ENCODE measurements at places on chromosomes 7 and 10.
A peak's percentile ranks its signal among the peaks of the same experiment; 100 is the strongest.

GRCh38 chr7:100080907-100081534 is 502 bp downstream of the ZNF3 start:
- DNase-seq, result peak; percentile 31

GRCh38 chr7:88115258-88115796 is 104.5 kb downstream of the SRI start:
- DNase-seq, result no peak

- DNase-seq, result no peak
These were observed 188.0 kb downstream of the FRMD4A start for GRCh38 chr10:14142606-14143250.

DNA sequence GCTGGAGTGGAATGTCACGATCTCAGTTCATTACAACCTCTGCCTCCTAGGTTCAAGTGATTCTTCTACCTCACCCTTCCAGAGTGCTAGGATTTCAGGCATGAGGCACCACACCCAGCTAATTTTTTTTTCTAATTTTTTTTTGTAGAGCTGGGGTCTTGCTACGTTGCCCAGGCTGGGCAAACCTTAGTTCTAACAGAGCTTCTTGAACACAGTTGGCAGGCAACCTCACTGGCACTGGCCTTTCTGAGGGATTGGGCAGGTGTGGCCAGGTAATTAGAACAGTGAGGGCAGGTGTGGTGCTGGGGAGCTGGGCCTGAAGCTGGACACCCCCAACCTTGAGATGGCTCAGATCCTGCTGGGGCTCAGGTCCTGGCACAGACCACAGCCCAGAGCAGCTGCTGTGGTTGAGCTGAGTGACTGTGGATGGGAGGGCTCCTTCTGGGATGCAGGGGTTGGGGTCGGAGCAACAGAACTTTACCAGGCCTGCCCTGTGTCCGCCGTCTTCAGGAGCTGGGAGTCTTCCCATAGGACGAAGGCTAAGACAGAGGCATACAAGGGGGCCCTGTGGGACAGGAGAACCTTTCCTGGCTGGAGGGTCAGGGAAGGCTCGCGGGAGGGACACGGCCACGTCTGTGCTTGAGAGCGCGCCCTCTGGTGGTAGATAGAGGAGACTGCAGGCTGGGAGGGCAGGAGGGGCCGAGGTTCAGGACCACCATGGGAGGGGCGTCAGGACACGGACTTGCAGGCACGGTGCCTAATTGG is 48.2 kb downstream of the COL26A1 start:
- peak; percentile 9 for DNase-seq

GRCh38 chr10:66625709-66626590 is 299.9 kb upstream of the LRRTM3 start:
- no peak for DNase-seq

GRCh38 chr10:72253578-72253977 is 20.1 kb upstream of the DDIT4 start:
- no peak for DNase-seq

DNA sequence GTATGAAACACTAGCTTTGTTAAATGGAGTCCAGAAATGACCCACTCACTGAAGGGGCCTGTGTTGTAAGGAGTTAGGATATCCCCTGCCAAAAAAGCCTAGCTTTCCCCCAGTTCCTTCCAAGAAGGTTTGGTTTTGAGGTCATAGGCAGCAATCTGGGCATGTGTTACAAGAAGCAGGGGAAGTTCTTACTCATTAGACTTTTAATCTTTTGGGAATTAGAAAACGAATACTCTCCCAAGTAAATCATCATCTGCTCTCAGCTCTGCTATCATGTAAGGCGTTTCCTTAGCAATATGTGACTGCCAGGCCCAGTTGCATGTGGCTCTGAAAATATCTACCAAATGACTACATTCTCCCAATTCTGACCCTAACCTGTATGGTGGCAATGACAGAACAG is 3.7 kb downstream of the NOD1 start:
- peak; percentile 95 for DNase-seq

- DNase-seq, result no peak
These were observed 576.9 kb downstream of the SUGCT start for GRCh38 chr7:40711706-40712105.

DNA sequence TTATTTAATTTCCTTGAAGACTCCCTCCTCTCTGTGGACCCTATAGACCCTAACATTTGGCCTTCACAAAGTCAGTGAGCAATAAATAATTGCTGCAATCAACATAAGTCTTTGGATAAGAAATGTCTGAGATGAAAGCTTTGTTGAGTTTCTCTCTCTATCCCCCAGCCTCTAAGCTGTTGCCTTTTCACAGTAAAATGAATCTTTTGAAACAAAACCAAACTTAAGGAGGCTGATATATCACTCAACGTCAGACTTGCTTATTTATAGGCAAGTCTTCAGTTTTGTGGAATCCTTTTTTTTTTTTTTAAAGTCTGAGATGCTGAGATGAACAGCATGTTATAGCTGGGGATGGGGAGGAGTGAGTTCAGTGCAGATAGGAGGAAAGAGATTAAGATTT is 10.0 kb downstream of the CPED1 start:
- no peak for DNase-seq

DNA sequence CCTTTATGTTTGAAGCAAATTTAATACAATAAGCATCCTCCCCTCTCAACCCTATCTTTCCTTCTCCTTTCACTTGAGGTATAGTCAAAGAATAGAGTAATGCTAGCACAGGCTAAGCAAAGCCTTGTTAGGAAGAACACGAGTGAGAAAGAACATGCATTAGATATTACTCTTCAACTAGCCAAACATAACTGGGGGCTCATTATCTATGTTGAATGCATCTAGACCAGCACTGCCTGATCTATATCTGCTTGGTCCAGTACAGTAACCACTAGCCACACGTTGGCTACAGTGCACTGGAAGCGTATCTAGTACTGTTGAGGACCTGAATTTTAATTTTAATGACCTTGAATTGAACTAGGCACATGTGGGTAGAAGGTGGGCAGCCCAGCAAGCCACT is 21.0 kb downstream of the SFMBT2 start:
- no peak for DNase-seq

- no peak for DNase-seq
These were observed 194.6 kb upstream of the NRG3 start for GRCh38 chr10:81680359-81680758.

DNA sequence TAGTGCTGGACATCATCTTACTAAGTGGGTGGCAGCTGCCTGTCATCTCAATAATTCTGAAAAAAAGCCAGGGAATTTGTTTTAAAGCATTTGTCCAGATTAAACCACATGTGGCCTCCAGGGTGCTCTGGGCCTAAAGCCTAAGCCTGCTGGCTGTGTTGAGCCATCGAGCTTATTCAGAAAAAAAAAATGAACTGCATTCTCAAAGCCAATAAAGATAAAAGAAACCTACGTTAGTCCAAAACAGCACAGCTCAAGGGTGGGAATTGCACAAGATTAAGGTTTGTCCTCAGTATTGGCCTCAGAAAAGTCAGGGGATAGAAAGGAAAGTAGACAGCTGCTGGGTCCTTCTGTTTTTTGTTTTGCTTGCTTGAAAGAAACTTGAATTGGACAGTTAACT is 22.6 kb upstream of the PRTFDC1 start:
- peak; percentile 93 for DNase-seq

GRCh38 chr7:80848841-80849240 is 70.0 kb downstream of the SEMA3C start:
- no peak for DNase-seq

GRCh38 chr10:46234431-46235060 is 52.3 kb upstream of the ANTXRL start:
- DNase-seq, result no peak

DNA sequence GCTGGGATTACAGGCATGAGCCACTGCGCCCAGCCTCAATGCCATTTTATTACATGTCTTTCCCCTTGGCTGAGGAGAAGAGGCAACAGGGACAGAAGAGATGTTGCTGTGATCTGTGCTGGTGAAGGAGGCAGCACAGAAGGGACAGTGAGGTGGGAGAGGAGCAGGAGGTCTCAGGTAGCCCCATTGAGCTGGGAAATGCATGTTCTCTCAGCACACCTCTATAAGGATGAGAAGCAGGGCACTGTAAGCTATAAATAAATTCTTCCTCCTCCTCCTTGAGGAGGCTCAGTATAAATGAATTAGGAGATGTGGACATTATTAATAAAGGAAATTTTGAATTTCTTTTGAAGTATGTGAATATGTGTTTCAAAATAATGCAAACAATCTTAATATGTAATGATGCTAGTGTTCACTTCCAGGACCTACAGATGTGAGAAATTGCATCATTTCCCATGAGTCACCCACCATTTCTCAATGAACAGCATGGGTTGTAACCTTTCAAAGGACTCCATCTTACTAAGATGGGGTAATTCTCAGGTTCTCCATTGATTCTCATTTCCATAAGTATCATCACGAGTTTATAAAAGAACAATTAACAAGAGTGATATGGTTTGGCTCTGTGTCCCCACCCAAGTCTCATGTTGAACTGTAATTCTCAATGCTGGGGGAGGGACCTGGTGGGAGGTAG is 88.9 kb upstream of the ODAD2 start:
- DNase-seq, result peak; percentile 95

GRCh38 chr7:29146888-29147609 is 712 bp upstream of the CPVL start:
- DNase-seq, result peak; percentile 8

- DNase-seq, result no peak
These were observed 73.2 kb downstream of the NKX6-2 start for GRCh38 chr10:132712743-132713142.

DNA sequence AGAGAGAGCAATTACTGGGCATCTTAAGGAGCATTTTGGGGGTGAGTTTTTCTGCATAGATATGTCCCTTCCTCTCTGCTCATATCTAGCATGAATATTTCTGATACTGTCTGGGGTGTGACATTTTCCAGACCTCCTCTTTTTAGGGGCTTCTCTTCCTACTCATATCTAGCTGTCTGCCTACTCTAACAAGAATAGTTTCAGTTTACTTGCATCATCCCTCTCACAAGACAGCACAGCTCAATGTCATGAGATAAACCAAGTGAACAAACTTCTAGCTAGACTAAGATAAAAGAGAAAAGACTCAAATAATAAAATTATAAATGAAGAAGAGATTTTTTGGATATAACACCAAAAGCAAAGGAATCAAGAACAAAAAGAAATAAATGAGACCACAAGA is 419.5 kb upstream of the SORCS1 start:
- DNase-seq, result no peak

GRCh38 chr7:86825264-86825663 is 181.6 kb downstream of the GRM3 start:
- DNase-seq, result no peak

DNA sequence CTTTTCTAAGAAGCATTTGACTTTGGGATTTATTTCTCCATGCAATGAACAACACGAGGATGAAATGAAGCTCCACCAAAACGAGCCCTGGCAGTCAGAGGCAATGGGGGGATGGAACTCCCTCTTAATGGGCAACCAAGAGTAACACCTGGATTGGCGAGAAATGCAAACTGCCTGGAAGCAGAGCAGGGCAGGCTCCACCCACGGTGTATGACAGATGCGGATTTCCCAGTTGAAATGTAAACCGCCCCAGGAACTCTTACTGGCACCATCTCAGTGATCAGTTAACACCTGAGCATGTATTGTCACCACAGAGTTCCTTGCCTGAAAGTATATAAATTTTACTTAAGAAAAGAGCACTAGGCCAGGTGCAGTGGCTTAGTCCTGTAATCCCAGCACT is 47.3 kb upstream of the AUTS2 start:
- no peak for DNase-seq

DNA sequence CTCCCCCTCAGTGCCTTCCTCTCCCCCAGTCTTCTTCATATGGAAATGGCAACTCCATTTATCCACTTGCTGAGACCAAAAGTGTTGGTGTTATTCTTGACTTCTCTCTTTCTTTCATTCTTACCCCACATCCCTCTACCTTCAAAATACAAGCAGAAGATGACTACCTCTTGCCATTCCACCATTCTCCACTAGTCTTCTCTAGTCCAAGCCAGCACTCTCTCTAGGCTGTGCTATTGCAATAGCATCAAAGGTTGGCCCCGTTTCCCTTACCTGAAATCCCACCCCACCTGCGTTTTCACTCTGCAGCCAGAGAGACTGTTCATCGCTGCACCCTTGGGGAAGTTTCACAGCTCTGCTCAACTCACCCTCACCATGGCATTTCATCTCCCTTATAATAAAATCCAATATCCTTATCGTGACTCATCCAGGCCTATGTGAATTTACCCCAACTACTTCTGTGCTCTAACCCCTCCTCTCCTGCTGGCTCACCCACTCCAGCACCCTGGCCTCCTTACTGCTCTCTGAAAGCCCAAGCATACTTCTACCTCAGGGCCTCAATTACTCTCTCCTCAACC is 109.1 kb downstream of the LSM5 start:
- DNase-seq, result no peak

GRCh38 chr10:100873146-100873826 is 39.5 kb upstream of the SLF2 start:
- no peak for DNase-seq

DNA sequence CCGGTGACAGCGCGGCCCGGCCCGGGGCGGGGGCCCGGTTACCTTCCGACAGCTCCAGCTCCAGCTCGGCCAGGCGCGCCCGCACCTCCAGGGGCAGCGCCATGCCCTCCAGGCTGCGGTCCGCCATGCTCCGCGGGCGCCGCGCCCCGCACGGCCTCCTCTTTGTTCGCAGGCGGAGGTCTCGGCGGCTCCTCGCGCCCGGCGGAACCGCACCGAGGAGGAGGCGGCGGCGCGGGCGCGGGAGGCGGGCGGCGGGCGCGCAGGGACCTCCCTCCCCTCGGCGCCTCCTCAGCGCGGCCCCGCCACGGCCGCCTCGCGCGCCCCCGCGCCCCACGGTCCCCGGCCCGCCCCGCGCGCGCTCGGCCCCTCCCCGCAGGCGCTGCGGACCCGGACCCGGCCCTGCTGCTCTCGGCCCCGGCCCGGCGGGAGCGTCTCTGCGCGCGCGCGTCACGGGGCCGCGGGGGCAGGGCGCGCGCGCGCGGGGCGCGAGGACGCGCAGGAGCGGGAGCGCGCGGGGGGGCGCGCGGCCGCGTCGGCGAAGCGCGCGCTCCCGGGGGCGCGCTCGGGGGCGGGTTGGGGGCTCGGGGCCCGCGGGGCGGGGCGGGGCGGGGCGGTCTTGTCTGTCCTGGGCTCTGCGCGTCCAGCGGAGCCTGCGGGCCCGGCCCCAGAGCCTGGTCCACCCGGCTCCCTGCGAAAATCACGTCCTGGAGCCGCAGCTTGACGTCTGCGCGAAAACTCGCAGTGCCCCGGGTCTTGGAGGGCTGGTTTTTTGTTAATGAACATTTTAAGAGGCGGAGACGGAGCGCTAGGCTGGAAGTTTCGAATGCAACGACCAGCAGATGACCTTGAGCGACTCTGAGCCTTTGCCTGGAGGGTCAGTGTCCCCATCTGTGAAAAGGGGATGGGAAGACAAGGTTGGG is at the start of gene DIP2C:
DIP2C (minus strand) TSS at position 217 of the 920 bp plus-strand sequence; CDS start at position 127, 90 bp downstream.
- DNase-seq, result peak; percentile 80

DNA sequence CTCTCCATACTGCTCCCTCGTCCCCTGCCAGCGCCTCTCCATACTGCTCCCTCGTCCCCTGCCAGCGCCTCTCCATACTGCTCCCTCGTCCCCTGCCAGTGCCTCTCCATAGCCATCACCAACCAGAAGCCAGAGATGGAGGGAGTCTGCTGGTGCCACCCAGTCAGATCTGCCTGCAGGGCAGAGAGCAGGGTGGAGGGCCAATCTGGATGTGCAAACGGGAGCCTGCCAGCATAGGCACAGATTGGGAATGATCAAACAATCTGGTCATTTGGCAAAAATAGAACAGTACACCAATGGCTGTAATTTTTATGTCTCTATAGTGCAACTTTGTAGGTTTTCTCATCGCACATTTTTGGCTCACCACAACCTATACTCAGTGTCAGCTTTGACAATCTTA is 76.9 kb upstream of the LRRC4 start:
- DNase-seq, result no peak

- no peak for DNase-seq
These were observed 197.7 kb downstream of the SNX10 start for GRCh38 chr7:26489391-26489790.

GRCh38 chr7:108156897-108157605 is 26.9 kb upstream of the LAMB4 start:
- DNase-seq, result no peak

Data from fibroblast of lung (primary cell).